CD4-positive, alpha-beta T cell treated with Interleukin-1 beta for 1 hour (primary cell): ENCODE measurements at places on chromosomes 13 and 19.
A peak's percentile ranks its signal among the peaks of the same experiment; 100 is the strongest.

- peak; percentile 69 for DNase-seq
Observed at GRCh38 chr13:40776681-40777165, 5.7 kb upstream of the MRPS31 start.

DNA sequence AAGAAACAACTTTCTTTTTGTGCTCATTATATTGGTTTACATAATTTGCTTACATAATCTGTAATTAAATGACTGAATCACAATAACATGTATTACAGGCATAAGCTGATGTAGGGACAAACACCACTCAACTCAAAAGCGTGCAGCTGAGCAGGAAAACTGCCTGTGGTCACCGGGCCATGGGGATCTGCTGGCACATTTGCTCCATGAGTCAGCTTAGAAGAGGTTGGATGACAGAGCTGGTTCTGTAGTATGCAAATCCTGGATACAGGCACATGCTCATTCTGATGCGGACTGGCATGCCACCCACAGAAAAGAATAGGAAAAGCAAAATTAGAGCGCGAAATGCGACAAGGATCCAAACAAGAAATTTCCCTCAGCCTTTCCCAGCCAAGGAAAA, 128.6 kb downstream of the USP12 start:
- no peak for DNase-seq

- no peak for DNase-seq
Observed at GRCh38 chr13:77372275-77372674, 45.4 kb upstream of the MYCBP2 start.

GRCh38 chr19:34357431-34357830, 7.6 kb upstream of the GPI start:
- no peak for DNase-seq

GRCh38 chr13:106846571-106847448, 278.9 kb upstream of the ARGLU1 start:
- no peak for DNase-seq

- DNase-seq, result no peak
Observed at GRCh38 chr19:5342573-5343201, 2.1 kb upstream of the PTPRS start.

DNA sequence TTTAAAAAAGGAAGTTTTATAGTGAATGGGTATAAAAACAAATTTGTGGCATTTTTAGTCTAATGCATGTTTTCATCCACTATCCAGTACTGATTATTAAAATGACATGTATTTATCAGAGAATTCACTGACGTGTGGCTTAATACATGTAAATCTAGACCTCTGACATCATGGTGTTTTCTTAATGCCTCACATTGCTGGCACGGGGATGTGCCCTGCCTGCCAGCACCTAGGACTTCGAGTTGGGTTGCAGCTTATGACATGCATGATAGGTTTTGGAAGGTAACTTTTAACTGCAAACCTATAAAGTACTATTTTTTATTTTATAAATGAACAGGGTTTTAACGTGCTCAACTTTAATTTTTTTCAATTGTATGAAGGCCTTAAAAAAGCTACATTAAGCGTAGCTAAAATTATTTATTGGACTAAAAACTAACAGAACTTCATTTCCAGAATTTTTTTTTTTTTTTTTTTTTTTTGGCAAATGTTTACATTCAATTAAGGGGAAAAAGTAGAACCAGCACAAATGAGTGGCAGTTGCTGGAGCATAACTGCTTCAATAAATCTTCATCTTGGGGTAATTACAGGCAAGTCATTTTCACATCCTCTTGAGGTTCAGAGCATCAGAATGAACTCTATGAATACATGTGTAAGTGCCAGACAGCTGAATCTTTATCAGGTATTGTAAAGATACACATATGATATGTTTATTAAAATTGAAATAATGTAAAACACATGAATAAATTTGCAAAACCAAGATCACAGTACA, 16.3 kb downstream of the METTL21C start:
- DNase-seq, result no peak

DNA sequence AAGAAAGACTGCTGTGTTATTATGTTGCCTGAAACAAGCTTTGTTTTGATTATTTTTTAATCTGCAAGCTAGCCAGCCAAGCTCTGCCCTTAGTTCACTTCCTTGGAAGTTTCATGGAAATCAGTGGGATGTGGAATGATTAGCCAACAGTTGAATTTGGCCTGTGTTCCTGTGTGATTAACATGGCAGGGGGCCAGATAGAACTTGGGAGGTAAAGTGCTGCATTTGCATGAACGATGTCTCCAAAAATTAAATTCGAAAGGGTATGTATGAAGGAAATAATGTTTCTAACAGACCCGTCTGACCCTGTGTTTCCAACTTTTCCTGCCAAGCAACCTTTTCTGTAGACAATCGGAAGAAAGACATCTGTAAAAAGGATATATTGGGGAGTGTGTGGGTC, 32.2 kb downstream of the UFM1 start:
- DNase-seq, result no peak

- DNase-seq, result peak; percentile 80
Observed at GRCh38 chr19:55580628-55581144, at the start of gene ZNF579. ZNF579 (minus strand) TSS chr19:55580848; CDS start chr19:55579639, 1,209 bp downstream.

DNA sequence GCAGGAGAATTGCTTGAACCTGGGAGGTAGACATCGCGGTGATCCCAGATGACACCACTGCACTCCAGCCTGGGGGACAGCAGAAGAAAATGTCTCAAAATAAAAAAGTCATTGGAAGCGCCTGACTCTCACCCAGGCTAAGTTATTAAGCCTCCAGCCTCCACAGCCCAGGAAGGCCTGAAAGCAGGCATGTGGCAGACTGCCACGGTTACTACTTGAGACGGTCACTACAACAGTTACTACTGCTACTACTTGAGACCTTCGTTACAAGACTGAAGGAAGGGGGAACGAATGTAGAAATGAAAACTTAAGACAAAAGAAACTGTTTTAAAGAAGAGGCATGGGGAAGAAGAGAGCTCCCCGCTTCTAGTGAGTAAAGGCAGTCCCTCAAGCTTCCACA, 9.6 kb downstream of the PRR22 start:
- no peak for DNase-seq

- DNase-seq, result peak; percentile 3
Observed at GRCh38 chr19:52398081-52398441, 412 bp downstream of the ZNF528 start.

GRCh38 chr13:48961379-48961778, 14.3 kb upstream of the FNDC3A start:
- no peak for DNase-seq

GRCh38 chr13:34577051-34577450, 365.0 kb upstream of the NBEA start:
- no peak for DNase-seq

DNA sequence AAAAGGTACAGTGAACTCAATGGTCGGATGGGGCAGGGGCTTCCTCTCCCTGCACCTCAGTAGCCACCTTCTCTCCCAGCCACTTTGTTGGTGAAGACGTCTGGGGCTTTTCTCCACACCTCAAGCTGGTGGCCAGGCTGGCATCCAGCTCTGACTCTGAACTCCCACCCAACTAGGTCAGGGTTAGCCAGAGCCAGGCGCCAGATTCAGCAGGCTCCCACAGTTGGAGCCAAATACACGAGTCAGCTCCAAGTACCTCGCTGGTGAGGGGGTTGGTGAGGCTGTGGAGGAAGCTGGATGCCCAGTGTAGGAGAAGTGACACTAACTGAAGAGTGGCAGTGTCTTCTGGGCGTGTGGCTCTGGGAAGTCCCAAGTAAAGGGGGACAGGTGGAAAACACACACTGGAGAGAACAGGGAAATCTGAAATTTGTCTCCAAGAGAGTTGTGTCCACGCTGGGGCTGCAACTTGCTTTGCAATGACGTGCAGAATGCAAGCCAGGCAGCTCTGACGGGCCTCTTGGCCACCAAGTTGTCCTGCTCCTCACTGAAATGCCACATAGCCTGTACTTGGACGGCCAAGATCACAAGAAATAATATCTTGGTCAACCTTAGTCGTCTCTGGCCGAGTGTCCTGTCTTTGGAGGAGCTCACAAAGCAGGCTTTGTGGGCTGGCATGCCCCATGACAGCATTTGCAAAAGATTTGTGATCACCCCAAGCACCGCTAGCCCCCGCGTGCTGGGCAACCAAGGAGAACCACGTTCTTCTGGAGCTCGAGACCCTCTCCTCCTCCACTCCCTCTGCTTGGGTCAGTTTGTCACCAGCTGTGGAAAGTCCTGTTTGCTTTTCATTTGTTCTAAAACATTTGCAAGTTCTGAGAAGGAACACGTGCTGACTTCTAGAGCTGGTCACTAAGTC, 18.1 kb downstream of the SLC7A1 start:
- DNase-seq, result no peak

GRCh38 chr13:45231305-45231704, 30.5 kb upstream of the KCTD4 start:
- DNase-seq, result no peak

- DNase-seq, result no peak
Observed at GRCh38 chr19:18869023-18869618, 26.8 kb downstream of the CERS1 start.

DNA sequence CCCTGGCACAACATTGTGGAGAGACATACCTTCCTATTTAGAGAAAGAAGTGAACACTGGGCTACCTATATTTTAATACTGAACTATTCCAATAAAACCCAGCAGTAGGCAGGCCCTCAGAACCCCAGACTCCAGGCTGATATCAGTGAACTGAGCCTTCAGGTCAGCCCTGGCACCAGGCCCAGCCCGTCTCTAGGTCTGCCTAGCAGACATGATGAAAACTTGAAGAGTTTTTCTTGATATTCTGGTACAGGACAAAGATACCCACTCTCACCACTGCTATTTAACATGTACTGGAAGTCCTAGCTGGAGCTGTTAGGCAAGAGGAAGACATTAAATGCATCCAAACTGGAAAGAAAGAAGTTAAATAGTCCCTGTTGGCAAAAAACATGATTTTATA, 396.6 kb upstream of the SPRY2 start:
- DNase-seq, result no peak
